Activated gamma-delta T cell treated with Interleukin-2 at 50 U/mL for 16 hours (primary cell): ENCODE measurements at places on chromosomes 7 and 10.

GRCh38 chr7:78398081-78398480 lies 599.5 kb downstream of the PHTF2 start:
- DNase-seq = no peak

GRCh38 chr10:12507165-12507850 lies 158.0 kb downstream of the CAMK1D start:
- no peak for DNase-seq

- DNase-seq = no peak
Observed at GRCh38 chr10:87546210-87546609, 41.5 kb downstream of the MINPP1 start.

GRCh38 chr7:105009667-105010503 lies 4.1 kb upstream of the KMT2E start:
- DNase-seq = no peak

DNA sequence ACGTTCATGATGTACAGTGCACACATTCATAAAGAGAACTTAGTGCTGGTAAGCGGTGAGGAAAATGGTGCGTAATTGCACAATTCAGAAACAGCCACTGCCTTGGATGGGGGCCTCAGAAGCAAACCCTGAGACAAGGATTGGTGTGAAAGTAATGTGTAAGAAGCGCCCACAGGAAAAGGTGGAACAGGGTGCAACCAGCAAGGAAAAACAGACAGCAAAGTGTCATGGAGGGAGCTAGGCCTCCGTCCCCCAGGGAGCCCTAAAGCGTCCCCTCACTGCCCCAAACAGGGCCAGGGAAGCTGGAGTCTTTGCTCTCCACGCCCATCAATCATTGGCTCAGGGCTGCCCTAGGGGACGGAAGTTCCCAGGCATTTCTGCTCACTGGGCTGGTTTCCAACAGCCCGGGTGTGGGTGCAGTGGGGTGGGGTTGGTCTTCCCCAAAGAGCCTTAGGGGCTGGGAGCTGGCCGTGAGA lies 9.6 kb upstream of the C10orf105 start:
- DNase-seq = no peak

DNA sequence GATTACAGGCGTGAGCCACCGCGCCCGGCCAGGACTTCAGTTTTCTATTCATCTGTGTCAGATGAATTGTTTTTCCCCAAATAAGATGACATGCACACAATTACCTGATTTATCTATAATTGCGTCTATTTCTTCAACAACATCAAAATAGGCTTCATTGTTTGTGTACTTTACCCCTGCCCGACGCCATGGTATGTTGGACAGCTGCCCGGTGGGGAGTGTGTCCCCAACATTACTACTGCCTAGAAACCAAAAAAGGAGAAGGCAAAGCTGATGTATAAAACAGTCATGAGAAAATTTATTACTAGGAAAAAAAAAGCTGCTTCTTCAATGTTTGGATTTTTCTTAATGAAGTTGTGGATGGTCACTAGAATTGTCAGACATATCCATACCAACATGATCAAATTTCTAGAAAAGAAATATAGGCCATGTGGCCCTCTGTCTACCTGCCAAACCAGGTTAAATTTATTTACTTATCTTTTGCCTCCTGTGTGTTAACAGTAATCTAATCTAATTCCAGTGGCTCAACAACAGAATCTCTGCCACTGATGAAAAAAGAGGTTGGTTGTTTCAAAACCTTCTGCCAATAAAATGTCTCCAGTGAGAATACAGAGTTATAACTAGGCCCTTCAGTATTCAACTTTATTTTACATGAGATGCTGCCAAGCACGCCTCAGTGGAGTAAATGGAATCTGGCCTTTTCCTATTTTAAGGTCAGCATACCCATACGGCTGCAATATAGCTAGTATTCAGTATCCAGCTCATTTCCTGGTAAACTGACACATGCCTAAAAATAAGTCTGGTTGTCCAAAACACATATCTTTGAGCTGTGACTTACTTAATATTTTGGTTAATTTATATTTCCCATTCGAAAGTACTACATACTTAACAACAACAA lies 16.5 kb downstream of the AP3M1 start:
- no peak for DNase-seq
